Uterine smooth muscle cell (primary cell): ENCODE measurements at places on chromosomes 16 and 17. TPM values are rescaled to one million over a fixed set of nuclear protein-coding genes. Genes with fewer than 3 reads are reported as not detected.

Gene FNDC8
- total RNA-seq: not detected in 2 replicates

Gene C16orf46
- total RNA-seq: 0.25 and 0.55 TPM in 2 replicates

Gene EFCAB13
- total RNA-seq: 3.7 and 12.9 TPM in 2 replicates

Gene CHST5
- under 0.01 and 0.11 TPM in 2 replicates for total RNA-seq

Gene GJD3
- 0.22 and 0.87 TPM in 2 replicates for total RNA-seq

Gene FBXW10B
- 0.62 and 0.89 TPM in 2 replicates for total RNA-seq

Gene CRYBA1
- total RNA-seq: not detected in 2 replicates

Gene CD300E
- total RNA-seq: not detected in 2 replicates

Gene ITGAD
- not detected in 2 replicates for total RNA-seq

Gene PLLP
- total RNA-seq: 0.12 TPM in 1 of 2 replicates, not detected in the other

Gene SPHK1
- total RNA-seq: 73.4 and 79.2 TPM in 2 replicates

Gene NPIPA3
- total RNA-seq: 0.12 and 1.00 TPM in 2 replicates

Gene KRT32
- total RNA-seq: not detected in 2 replicates

Gene PRSS27
- 0.66 and 0.75 TPM in 2 replicates for total RNA-seq

Gene RNF43
- under 0.01 TPM in 1 of 2 replicates, not detected in the other for total RNA-seq

Gene CBFB
- 121 and 197 TPM in 2 replicates for total RNA-seq

Gene PTGES3L
- 0.12 and 0.44 TPM in 2 replicates for total RNA-seq

Gene SDF2
- total RNA-seq: 42.5 and 44.0 TPM in 2 replicates

Gene DNAAF8
- total RNA-seq: 0.44 and 1.4 TPM in 2 replicates

Gene KRTAP4-12
- total RNA-seq: not detected in 2 replicates

Gene SLC5A10
- total RNA-seq: under 0.01 TPM in 1 of 2 replicates, not detected in the other

Gene CD2BP2
- 37.9 and 41.6 TPM in 2 replicates for total RNA-seq

Gene CLCN7
- 64.7 and 110 TPM in 2 replicates for total RNA-seq

Gene UTS2R
- total RNA-seq: not detected in 2 replicates

Gene INCA1
- 0.11 and 0.37 TPM in 2 replicates for total RNA-seq

Gene EFCAB5
- 0.22 and 0.37 TPM in 2 replicates for total RNA-seq

Gene TBC1D3L
- total RNA-seq: 2.1 and 3.9 TPM in 2 replicates

Gene VASN
- 94.3 and 150 TPM in 2 replicates for total RNA-seq

Gene CLEC18B
- 0.25 and 0.33 TPM in 2 replicates for total RNA-seq

Gene CLDN7
- 2.1 and 4.5 TPM in 2 replicates for total RNA-seq

Gene ADAD2
- not detected in 2 replicates for total RNA-seq

Gene TEDC2
- 5.6 and 13.6 TPM in 2 replicates for total RNA-seq

Gene FBRS
- total RNA-seq: 16.8 and 27.6 TPM in 2 replicates

Gene SLC12A3
- total RNA-seq: under 0.01 TPM in 1 of 2 replicates, not detected in the other

Gene CCDC144A
- total RNA-seq: 0.33 and 9.1 TPM in 2 replicates

Gene CACNG4
- not detected in 2 replicates for total RNA-seq

Gene ACSM2A
- not detected in 2 replicates for total RNA-seq
